ENCODE measurements at places on chromosomes 7 and 10.
A peak's percentile ranks its signal among the peaks of the same experiment; 100 is the strongest.

DNA sequence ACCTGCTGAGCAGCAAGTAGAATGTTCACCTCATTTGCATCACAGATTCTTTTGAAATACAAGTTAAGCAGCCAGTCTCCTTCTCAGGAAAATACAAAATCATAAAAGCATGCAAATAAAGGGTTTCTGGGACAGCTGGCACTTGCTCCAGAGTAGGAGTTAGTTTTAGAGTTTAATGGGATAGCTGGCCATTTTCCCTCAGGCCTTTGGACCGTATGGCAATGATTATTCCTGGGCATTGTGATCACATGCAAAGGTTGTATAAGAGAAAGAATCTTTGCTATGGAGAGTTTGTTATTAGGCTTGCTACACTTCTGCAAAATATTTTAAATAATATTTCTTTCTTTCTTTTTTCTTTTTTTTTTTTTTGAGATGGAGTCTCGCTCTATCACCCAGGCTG lies 240.8 kb downstream of the CDK14 start:
- no peak for DNase-seq

GRCh38 chr10:26486990-26487850 lies 49.1 kb downstream of the APBB1IP start:
- peak; percentile 11 for DNase-seq

- no peak for DNase-seq
Observed at GRCh38 chr7:110889335-110889734, 201.6 kb upstream of the LRRN3 start.

DNA sequence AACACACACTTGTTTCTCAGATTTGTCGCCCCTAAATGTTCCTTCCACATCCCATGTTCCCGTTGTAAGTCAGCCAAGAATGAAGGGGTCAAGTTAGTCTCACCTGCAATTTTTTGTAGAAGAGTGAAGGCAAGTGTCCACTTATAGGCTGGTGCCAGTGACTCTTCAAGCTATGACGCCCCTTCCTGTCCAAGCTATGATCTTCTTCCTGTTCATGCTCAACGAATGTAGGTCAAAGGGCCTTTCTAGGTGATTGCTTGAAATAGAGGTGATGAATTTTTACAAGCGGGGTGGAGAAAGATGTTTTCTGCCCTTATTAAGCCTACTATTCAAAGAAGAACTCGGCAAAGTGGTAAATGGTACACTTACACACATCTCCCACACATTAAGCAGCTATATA lies 41.0 kb downstream of the CDK1 start:
- DNase-seq, result no peak

GRCh38 chr10:87503886-87504285 lies 807 bp upstream of the MINPP1 start:
- DNase-seq, result no peak

DNA sequence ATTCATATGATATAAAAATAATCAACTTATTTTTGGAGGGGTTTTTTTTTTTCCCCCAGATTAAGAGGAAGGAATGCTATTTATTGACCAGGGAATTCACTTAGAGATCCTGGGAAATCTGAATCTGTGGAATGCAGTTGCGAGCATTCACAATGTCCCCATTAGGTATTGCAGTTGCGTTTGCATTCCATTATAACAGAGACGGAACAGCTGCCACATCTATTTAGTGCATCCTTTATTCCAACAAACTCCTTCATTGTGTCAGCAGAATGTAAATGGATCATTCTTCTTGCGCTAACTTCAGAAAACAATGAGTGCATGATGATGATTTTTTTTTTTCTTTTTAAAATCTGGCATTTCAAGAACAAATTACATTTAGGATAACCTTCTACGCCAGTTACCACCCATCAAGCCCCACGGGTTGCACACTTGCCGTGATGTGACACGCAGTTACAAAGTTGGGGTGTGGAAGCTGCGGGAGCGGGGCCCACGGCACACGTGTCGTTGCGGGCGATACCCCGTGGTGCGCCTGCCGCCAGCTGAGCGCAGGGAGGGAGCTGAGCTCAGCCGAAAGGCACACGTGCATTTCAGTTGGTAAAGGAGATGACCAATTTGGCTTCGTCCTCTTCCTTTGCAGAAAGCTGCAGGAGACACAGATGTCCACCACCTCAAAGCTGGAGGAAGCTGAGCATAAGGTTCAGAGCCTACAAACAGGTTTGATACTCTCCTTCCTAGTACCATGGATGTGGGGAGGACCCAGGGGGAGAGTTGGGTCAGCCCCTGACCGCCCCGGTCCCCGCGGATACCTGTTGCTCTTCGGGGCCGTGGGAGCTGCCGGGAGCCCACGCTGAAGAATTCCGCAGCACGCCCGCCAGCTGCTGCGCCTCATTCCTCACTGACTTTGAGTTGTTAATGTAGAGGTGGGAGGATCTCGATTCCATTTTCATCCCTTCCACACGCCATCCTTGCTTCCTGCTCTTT lies 175.3 kb upstream of the SH2B2 start:
- DNase-seq, result no peak

DNA sequence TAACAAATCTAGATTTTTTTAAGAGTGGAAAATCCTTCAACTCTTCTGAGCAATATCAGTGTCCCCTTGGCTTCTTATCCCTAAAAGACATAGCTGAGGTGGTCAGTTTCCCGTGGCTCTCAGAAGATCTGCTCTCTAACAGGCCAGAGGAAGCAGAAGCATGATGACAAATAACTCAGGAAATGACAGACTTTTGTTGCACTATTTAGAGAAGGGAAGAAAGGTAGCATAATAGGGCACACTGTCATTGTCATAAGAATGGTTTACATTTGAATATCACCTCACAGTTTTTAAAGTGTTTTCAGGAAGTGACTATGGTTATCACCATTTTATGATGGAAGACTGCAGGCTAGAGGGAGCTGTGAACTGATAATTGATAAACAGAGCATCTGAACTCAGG lies 33.6 kb upstream of the RAPGEF5 start:
- no peak for DNase-seq

Data from NB4 (cell line).